ENCODE measurements at places on chromosomes 3 and 15. TPM values are rescaled to one million over a fixed set of nuclear protein-coding genes. Genes with fewer than 3 reads are reported as not detected.

DNA sequence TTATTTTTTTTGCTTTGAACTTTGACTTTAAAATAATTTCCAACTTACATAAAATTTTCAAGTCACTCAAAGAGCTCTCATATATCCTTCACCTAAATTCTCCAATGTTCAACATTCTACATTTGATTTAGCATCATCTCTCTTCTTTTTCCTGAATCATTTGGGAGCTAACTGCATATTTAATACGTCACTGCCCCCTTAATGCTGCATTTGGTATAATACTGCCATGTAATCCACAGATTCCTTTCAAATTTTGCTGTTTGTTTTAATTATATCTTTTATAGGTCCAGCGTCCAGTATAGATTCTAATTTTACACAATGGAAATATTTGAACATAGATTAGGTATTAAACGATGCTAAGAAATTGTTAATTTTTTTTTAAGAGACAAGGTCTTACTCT lies 2.3 kb upstream of the EIF2AK4 start:
- H3K4me3 ChIP-seq: no peak overlapping the region
- H3K27ac ChIP-seq: no peak overlapping the region
- peaks cover 31% of the 10 kb centered on the region for H3K4me1 ChIP-seq
- no peaks in the 10 kb centered on the region for H3K27me3 ChIP-seq
- DNase-seq: no peak

- peaks cover 12% of the 10 kb centered on the region for H3K4me1 ChIP-seq
- H3K27ac ChIP-seq: peak overlapping the region; percentile 88
- H3K27me3 ChIP-seq: peaks cover under 1% of the 10 kb centered on the region
- no peak for DNase-seq
These were observed 737 bp downstream of the DNAJA4 start for GRCh38 chr15:78265137-78265460.

- H3K4me1 ChIP-seq: no peaks in the 10 kb centered on the region
- no peaks in the 10 kb centered on the region for H3K27me3 ChIP-seq
- no peak for DNase-seq
- H3K36me3 ChIP-seq: no peaks in the 10 kb centered on the region
- no peak overlapping the region for H3K27ac ChIP-seq
These were observed 146.3 kb downstream of the PLCL2 start for GRCh38 chr3:17030956-17031652.

DNA sequence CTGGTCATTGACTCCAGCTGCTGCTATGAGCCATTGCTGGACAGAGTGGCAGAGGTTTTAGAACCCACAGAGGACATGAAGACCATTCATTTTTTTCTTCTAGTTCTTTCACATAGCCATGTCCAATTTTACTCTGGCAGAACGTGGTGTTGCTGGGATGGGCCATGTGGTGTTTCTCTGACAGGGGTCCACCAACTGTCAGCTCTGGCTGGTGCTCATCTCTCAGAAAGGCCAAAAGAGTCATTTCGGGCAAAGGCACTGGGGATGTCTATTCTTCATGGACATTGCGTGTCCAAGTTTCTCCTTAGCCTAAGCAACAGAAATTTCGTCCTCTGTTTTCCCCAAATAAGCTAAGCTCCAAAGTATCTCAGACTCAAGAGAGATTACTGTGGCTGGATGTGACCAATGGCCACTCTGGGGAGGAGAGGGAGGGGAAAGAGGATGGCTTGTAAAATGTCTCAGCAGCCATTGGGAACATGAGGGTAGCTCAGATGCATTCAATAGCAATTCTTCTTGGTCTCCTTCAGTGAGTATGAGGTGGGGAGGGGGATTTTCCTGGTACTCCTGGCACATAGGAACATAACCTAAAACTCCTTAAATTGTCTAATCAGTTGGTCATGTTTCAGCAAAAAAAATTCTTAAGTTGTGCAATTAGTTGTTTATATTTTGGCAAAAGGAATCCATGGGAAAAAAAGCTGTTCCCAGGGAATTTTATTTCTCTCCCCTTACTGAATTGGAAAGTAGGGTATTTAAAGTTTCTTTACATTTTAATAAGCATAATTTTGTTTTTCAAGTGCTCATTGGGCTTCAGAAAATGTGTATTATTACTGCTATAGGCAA lies 131.6 kb upstream of the MITF start:
- H3K27me3 ChIP-seq: peaks cover 40% of the 10 kb centered on the region
- no peak overlapping the region for H3K4me3 ChIP-seq
- DNase-seq: no peak
- no peak overlapping the region for H3K27ac ChIP-seq
- H3K36me3 ChIP-seq: peaks cover 2% of the 10 kb centered on the region

- no peaks in the 10 kb centered on the region for H3K27me3 ChIP-seq
- peak overlapping the region; percentile 83 for H3K27ac ChIP-seq
- H3K4me1 ChIP-seq: peaks cover 14% of the 10 kb centered on the region
- no peak for DNase-seq
These were observed 35.3 kb upstream of the SEMA4B start for GRCh38 chr15:90165659-90166489.

- no peak overlapping the region for H3K4me3 ChIP-seq
- no peaks in the 10 kb centered on the region for H3K27me3 ChIP-seq
- H3K4me1 ChIP-seq: no peaks in the 10 kb centered on the region
- H3K36me3 ChIP-seq: peaks cover 31% of the 10 kb centered on the region
These were observed 12.9 kb upstream of the PRC1 start for GRCh38 chr15:91007266-91007665.

- H3K27me3 ChIP-seq: no peaks in the 10 kb centered on the region
- H3K4me1 ChIP-seq: peaks cover 32% of the 10 kb centered on the region
- no peaks in the 10 kb centered on the region for H3K36me3 ChIP-seq
- H3K4me3 ChIP-seq: peak overlapping the region; percentile 86
- peak overlapping the region; percentile 96 for H3K27ac ChIP-seq
These were observed 1.2 kb upstream of the GPR176 start for GRCh38 chr15:39921274-39921638.

- peaks cover 5% of the 10 kb centered on the region for H3K4me1 ChIP-seq
- H3K4me3 ChIP-seq: no peak overlapping the region
- no peak overlapping the region for H3K27ac ChIP-seq
- DNase-seq: no peak
- no peaks in the 10 kb centered on the region for H3K36me3 ChIP-seq
- no peaks in the 10 kb centered on the region for H3K27me3 ChIP-seq
These were observed 7.3 kb upstream of the MPI start for GRCh38 chr15:74882528-74882927.

GRCh38 chr15:46126581-46126980 lies 491.8 kb downstream of the SQOR start:
- no peaks in the 10 kb centered on the region for H3K27me3 ChIP-seq
- H3K4me3 ChIP-seq: no peak overlapping the region
- no peak overlapping the region for H3K27ac ChIP-seq
- no peaks in the 10 kb centered on the region for H3K36me3 ChIP-seq
- H3K4me1 ChIP-seq: no peaks in the 10 kb centered on the region
- no peak for DNase-seq

- H3K27ac ChIP-seq: no peak overlapping the region
- no peak overlapping the region for H3K4me3 ChIP-seq
- H3K36me3 ChIP-seq: no peaks in the 10 kb centered on the region
- no peak for DNase-seq
- peaks cover 35% of the 10 kb centered on the region for H3K27me3 ChIP-seq
- no peaks in the 10 kb centered on the region for H3K4me1 ChIP-seq
These were observed 175.2 kb upstream of the ZPLD1 start for GRCh38 chr3:102259663-102260062.

DNA sequence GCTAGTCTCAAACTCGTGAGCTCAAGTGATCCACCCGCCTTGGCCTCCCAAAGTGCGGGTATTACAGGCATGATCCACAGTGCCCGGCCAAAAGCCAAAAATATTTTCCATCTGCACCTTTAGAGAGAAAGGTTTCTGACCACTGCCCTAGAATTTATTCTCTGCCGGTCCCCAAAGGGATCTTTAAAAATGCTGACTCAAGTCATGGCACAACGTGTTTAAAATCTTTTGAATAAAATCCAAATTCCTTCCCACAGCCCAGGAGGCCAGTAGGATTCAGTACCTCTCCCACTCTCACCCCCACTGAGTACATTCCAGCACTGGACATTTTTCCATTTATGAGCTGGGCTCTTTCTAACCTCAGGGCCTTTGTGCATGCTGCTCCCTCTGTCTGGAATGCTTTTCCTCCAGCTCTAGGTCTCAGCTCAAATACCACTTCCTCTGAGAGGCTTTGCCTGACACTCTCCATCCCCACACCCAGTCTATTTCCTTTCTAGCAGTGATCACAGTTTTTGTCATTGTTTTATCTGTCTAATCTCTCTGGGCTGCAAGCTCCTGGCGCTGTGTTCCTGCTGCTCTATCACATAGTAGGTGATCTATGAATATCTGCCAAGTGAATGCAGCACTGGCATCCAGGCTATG lies 502.9 kb downstream of the SHQ1 start:
- no peaks in the 10 kb centered on the region for H3K27me3 ChIP-seq
- peaks cover 71% of the 10 kb centered on the region for H3K4me1 ChIP-seq
- no peaks in the 10 kb centered on the region for H3K36me3 ChIP-seq
- DNase-seq: no peak
- no peak overlapping the region for H3K4me3 ChIP-seq

- peaks cover 29% of the 10 kb centered on the region for H3K4me1 ChIP-seq
- H3K27me3 ChIP-seq: no peaks in the 10 kb centered on the region
- no peaks in the 10 kb centered on the region for H3K36me3 ChIP-seq
- no peak overlapping the region for H3K27ac ChIP-seq
- DNase-seq: no peak
These were observed 34.5 kb upstream of the BNC1 start for GRCh38 chr15:83318861-83319415.

DNA sequence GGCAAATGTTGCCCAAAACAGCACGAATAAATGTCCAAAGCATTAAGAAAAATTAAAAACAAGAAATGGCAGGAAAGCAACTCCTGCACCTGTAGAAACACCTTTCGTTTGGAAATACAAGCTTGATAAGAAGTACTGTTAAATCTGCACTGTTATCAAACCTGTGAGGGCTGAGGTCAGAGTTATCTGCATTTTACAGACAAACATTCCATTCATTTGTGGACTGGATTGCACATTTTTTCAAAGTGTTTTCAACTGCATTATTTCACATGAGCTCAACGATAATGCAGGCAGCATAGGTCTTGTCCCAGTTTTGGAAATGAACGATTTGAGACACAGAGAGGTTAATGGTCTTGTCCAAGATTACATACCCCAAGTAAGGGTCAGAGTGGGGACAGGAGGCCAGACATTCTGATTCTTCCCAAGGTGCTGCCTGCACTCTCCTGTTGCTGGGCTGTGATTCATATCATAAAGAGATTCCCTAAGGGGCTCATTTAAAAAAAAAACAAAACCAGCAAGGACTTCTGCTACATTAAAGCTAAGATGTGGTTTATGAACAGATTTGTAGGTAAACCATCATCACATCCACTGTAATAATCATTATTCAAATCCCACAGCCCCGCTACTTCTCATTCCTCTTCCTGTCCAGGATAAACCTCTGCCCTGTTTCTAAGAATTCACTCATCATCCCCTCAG lies 13.0 kb downstream of the GUCA1C start:
- H3K4me3 ChIP-seq: no peak overlapping the region
- no peak for DNase-seq
- H3K36me3 ChIP-seq: no peaks in the 10 kb centered on the region
- H3K27me3 ChIP-seq: peaks cover 6% of the 10 kb centered on the region
- H3K27ac ChIP-seq: no peak overlapping the region

DNA sequence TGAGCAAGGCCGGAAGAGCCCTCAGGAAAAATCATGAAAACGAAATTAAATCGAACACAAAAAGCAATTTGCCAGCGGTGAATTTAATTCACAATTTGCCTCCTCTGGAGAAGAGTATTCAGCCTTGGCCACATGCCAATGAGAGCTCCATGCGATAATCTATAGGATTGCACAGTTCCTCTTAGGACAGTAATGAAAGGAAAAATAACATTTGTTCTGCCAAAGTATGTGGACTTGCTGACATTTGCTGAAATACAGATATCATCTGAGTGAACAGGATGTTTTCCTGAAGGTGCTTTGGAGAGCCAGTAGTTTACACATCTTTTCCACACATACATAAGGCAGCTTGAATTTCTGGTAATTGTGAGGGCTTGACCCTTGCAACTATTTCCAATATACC lies 188.6 kb upstream of the PDZRN3 start:
- H3K4me3 ChIP-seq: no peak overlapping the region
- H3K4me1 ChIP-seq: peaks cover 11% of the 10 kb centered on the region
- H3K27ac ChIP-seq: no peak overlapping the region
- H3K36me3 ChIP-seq: no peaks in the 10 kb centered on the region

- no peaks in the 10 kb centered on the region for H3K27me3 ChIP-seq
- peaks cover 2% of the 10 kb centered on the region for H3K36me3 ChIP-seq
- no peak overlapping the region for H3K27ac ChIP-seq
These were observed 43.3 kb downstream of the CAPN3 start for GRCh38 chr15:42402455-42403205.

The ASB14 gene
- not detected for total RNA-seq

The SPATA12 gene
- not detected for total RNA-seq

The NRG4 gene
- not detected for total RNA-seq

The ITIH1 gene
- not detected for total RNA-seq

The CYP1A1 gene
- total RNA-seq: 0.27 TPM

The RNF123 gene
- total RNA-seq: 40.1 TPM

Measured in chondrocyte (in vitro differentiated cells).